ENCODE measurements at places on chromosomes 6 and 20.
A peak's percentile ranks its signal among the peaks of the same experiment; 100 is the strongest.

- no peak for DNase-seq
Measured at GRCh38 chr6:111441678-111442243, 41.3 kb downstream of the REV3L start.

DNA sequence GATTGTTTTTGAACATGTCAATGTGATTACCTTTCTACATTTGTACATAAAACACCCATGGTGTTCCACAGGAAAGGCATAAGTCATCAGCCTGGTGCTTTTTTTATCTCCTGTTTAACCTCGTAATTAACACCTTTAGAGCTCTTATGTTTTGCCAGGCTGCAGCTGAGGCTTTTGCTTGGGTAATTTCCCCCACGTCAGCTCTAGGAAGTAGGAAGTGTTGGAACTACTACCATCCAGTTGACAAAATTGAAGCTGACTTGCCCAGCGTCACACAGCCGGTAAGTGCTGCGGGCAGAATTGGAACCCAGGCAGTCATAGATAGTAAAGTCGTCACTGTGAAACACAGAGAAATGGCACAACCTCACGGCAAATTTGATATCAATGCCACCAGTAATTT, 86.6 kb upstream of the BMP2 start:
- no peak for DNase-seq

DNA sequence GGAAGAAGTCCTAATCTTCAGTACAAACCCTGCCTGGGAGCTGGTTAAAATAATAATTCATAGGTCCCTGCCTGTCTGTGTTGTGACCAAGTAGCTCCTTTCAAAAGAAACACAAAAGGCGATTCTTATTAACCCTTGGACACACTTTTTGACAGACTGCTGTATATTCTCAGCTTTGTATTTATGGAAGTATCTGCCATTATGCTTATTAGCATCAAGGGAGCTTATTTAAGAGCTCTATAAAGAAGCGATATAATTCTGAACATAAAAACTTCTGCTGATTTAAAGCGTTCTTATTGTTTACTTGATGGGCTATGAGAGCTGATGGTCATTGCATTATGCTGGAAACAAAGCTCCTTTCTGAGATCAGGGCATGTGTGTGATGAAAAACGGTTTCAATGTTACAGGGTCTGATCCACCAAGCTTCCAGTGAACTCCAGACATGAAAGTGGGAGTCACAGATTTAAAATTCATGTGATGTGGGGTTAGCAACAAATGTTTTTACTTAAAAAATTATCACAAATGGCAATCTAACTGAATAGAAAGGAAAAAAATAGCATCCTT, 181.8 kb upstream of the PDE10A start:
- no peak for DNase-seq

DNA sequence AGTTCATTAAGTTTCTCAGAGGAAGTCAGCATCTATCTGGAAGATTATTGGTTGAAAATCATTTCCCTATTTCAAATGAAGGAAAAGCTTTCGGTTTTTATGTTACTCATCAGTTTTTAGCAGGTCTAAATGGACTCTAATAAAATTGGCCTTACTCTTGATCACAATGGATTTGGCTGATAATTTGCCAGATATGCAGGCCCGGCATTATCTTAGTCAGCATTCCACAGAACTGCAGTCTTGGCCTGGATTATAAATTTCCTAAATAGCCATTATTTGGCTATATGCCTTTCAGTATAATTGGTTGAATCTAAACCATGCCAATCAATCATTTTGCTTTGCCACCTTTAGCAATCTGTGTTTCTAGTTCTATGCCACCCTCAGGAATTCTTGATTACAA, 91.7 kb upstream of the KCNQ5 start:
- no peak for DNase-seq

GRCh38 chr20:19875376-19876221, 117.5 kb downstream of the RIN2 start:
- DNase-seq, result no peak

DNA sequence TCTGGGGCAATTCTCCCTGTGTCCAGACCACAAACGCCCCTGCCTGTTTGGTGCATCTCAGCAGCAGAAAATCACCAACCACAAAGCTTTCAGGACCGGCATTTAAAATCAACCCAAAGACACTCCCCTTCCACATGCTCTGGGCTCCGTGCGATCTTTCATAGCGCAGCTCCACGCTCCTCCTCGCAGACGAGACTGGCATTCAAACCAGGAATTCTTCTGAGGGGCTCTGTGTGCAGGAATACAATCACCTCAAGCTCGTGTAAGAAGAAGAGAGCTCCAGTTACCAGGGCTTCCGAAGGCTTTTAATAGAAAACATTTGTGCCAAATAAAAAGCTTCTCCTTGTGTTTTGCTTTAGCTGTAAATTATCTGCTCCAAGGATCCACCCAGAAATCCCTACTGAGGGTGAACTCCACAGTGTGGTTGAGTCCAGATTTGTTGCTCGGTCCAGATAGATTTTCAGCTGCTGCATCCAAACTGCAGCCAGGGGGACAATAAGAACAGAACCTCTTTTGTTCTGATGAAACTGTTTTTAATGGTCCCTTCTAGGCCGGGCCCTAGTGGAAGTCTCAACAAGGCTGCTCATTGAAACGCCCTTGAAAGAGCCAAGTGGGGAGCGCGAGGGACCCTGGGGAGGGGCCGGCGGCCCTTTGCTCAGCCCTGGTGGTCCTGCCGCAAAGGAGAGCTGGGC, 16.4 kb upstream of the BMP7 start:
- peak; percentile 69 for DNase-seq

DNA sequence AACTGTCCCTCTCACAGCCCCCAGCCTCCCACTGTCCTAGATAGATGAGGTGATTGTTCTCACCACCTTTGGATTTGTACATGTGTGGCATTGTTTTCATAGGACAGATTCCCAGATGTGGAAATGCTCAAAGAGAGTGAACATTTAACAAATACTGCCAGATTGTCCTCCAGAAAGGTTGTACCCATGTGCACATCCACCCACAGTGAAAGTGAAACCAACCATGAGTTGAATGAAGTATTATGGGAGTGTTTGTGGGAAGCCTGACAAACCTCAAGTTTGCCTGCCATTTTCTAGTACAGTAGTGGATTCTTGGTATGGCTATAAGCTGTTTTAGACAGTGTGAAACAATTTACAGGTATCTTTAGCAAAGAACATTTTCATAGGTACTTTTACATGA, 42.7 kb downstream of the ANKRD6 start:
- no peak for DNase-seq

DNA sequence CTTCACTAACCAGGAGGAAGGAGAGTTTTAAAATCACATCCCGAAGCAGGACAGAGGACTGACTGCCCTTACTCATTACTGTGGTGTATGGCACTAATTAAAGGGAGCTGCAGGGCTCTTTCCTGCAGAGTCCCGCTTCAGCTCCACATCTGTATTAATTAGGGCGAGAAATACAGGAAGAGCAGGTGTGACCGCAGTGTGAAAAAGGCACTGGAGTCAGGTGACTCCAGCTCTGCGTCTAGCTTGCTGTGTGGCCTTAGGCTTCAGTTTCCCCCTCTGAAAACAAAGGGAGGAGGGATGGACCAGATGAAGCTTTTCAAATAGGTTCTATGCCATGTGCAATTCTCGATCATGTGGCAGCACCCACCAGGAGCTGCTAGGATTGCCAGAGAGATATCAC, 34.0 kb downstream of the KIAA1755 start:
- no peak for DNase-seq

GRCh38 chr6:2714111-2714895, 36.4 kb downstream of the MYLK4 start:
- no peak for DNase-seq

DNA sequence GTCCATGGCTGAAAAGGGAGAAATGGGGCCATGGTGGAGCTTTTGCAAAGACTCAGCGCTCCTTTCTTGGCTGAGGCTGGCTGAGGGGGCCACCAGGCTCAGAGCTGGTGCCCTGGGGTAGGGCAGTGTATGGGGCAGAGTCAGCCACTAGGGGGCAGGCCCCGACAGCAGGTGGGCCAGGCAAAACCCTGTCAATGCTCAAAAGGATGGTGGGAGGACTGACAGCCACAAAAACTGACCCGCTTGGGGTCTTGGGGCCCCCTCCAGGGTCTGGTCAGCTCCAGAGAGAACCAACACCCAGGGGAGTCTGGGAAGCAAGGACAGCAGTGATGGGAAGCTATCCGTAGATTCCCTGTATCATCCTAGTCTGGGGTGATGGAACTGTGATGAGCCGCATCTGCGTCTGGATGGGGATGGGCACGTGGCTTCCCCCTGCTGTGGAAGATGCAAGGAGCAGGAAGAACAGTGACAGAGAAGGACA, 306.9 kb downstream of the DHX35 start:
- peak; percentile 17 for DNase-seq

DNA sequence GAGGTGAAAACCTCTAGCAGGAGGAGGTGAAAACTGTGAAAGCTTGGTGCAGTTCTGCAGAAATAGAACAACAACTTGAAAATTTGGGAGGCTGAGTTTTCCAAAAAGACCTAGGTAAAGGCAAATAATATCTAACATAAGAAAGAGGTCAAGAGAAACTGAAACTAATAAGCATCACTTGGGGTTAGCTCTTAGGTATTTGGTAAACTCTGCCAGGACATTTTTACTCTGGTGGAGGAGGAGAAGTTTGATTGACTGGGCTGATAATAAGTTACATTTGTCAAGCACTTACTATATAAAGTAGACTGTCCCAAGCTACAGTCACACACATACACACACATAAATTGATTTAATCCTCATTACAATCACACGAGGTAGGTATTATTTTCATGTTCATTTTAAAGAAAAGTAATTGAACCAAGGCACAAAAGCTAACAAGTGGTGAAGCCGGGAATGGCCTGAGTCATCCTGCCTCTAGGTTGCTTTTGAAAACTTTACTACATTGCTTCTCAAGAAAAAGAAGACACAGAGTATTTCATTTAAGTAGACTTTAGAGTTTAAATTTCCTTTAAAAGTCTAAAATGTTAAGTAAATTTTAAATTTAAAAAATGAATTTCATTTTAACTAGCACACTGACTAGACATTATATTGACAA, 275.5 kb downstream of the PTPRK start:
- no peak for DNase-seq

- DNase-seq, result no peak
Measured at GRCh38 chr6:63527658-63528514, 44.4 kb upstream of the LOC128125822 start.
